ENCODE measurements at places on chromosomes 3 and 15. TPM values are rescaled to one million over a fixed set of nuclear protein-coding genes. Genes with fewer than 3 reads are reported as not detected.

- no peak for DNase-seq
Observed at GRCh38 chr15:100997442-100997841, 78.3 kb downstream of the LRRK1 start.

DNA sequence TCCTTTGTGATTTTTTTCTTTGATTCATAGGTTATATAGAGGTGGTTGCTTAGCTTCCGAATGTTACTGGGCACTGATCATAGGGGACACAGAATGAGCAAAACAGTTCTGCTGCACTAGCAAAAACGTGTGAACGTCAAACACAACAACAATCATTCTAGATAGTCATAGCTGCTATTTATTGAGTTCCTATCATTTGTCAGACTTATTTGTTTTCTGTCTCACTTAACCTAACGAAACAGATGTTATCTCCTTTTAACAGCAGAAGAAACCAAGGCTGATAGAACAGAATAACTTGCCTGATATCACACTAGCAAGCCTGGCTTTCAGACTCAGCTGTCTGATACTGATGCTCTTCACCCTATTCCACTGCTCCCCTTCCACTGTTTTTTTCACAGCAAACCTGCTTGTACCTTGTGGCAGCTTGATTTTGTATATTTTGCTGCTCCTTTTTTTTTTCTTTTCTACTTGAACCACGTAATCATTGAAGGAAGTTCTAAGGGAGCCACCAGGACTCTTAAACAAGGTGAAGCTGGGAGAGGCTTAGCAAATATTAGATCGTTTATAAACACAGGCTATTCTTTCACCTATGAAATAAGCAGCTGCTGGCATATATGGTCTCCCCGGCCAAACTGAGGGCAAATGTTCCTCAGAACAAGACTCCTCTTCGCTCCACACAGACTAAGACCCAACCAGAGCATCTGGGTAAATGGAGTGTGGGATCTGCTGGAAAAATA, 78.8 kb downstream of the MCF2L2 start:
- no peak for DNase-seq

DNA sequence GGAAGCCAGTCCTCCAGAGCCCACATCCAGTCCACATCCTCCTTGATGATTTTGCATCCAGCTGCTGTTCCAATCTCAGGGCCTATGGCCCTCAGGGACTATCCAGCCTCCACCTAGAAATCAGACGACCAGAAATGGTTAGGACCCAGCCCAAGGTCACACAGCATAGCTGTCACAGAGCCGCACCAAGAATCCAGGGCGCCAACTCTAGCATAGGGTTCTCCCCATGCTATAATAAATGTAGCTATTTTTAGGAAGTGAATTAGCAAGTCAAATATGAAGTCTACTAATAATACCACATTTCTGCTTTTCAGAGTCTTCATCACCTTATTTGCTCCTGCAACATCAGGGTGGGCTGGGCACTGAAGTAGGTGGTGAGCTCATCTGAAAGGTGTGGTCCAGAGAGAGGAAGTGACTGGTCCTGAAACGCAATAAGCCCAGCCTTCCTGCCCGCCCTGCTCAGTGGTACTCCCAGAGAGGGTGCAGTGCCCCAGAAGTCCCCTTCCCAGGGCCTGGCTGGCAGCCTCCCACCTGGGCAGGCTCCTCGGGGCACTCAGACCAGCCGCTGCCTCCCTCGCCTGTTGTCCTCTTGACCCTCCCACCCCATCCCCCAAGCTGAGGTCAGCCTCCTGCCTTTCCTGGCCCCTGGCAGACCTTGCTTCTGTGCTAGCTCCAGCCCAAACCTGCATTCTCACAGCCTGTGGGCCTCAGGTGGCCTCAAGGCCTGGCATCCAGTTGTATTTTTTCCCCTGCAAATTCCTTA, 17.6 kb upstream of the CYP11A1 start:
- DNase-seq: no peak

- no peak for DNase-seq
Observed at GRCh38 chr15:81481346-81481745, 107.3 kb upstream of the TMC3 start.

GRCh38 chr15:101646672-101647071, 5.5 kb downstream of the TM2D3 start:
- DNase-seq: no peak

Gene LRRC58
- total RNA-seq: 23.1 TPM

Gene NGRN
- total RNA-seq: 81.9 TPM

Gene CCDC80
- 57.5 TPM for total RNA-seq

Gene XCR1
- total RNA-seq: 1.4 TPM

Data from kidney (tissue), 22 donors.